ENCODE measurements at places on chromosomes 13 and 19.

- no peak for DNase-seq
Observed at GRCh38 chr13:98487522-98487921, 89.4 kb downstream of the STK24 start.

- DNase-seq, result no peak
Observed at GRCh38 chr19:18414504-18415177, 4.6 kb upstream of the SSBP4 start.

- DNase-seq, result no peak
Observed at GRCh38 chr13:110834572-110834971, 80.3 kb downstream of the ANKRD10 start.

DNA sequence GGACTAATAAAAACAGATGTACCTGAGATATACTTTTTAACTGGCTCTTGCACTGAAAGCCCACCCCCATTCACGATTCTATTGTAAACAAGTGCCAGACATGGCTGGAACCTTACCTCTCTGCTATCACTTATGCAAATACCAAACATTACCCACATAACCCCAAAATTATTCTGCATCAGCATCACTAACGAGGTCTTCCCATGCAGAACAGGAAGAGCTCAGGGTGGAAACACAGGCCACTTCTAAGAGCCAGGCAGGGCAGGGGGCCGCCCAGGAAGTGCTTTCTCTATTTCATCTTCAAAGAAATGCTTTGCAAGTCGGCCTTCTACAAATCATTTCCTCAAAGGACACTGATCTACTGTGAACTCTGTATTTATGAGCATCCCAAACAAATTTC, 7.3 kb downstream of the IRS2 start:
- no peak for DNase-seq

- DNase-seq, result no peak
Observed at GRCh38 chr13:109713681-109714080, 72.7 kb downstream of the IRS2 start.

All from activated T-cell treated with anti-CD3 and anti-CD28 coated beads for 24 hours (primary cell).